ENCODE measurements at places on chromosomes 12 and 14.

DNA sequence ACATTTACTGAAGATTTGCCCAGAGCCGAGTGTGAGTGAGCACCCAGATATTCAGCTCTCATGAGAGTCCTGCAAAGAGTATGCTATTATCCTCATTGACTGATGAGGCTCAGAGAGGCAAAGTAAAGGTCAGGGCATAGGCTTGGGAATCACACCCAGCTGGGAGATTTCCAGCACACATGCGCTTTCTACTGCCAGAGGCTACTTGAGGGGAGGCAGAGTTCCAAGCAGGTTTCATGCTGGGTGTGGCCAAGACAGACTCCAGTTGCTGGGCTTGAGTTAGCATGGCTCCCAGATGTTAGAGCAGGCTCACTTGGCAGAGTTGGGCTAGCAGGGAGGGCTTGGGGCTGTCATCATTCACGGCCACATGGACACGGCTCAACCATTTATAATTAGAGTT, 14.4 kb upstream of the FAM181A start:
- DNase-seq: no peak

DNA sequence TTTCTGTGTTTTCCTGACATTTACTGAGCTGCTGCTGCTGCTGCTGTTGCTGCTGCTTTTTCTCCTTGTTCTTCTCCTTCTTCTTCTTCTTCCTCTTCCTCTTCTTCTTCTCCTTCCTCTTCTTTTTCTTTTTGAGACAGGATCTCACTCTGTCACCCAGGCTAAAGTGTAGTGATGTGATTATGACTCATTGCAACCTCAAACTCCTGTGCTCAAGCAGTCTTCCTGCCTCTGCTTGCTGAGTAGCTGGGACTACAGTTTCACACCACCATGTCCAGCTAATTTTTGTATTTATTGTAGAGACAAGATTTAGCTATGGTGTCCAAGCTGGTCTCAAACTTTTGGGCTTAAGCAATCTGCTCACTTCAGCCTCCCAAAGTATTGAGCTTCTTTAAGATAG, 95.8 kb downstream of the TMTC3 start:
- no peak for DNase-seq

DNA sequence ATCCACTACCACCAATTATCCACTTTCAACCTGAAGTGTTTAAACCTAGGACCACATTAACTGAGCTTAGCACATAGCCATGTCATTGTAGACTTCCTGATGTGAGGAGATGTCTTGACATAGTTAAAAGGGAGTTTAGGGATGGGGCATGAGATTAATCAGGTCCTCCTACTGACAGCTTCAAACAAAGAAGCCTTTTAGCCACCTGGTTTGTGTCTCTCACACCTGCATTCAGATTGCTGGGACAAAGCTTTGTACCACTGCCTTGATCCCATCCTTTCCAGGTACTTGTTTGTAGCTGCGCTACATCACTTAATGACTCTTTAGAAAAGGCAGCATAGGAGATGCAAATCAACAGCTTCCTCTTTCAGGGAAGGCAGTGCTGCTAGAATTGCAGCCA, 340.7 kb upstream of the DDHD1 start:
- DNase-seq: no peak

DNA sequence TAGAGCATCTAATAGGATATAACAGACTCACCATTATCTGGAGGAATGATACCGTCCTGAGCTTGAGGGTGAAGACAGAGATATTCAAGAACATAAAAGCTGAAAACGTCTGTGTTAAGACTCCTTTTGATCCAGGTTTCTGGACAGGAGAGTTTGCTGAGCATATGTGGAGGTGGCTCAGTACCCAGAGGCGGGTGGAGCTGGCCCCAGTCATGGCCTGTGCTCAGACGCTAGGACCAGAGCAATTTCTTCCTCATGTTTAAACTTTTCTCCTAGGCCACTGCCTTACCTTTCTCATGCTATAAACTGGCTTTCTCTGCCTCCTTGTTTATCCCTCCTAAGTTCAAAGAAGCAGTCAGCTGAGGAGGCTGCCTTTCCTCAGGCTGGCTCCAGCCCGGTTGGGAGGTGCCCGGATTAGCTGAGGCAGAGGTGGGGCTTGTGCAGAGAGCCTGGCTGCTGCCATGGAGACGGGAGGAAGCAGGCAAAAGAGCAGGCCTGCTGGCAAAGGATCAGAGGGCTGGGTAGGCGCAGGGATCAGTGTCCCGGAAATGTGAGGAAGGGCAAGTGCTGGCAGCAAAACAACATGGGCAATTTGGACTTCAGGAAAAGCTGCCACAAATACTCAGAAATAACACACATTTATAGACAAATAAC, 13.7 kb downstream of the COA8 start:
- peak; percentile 96 for DNase-seq

DNA sequence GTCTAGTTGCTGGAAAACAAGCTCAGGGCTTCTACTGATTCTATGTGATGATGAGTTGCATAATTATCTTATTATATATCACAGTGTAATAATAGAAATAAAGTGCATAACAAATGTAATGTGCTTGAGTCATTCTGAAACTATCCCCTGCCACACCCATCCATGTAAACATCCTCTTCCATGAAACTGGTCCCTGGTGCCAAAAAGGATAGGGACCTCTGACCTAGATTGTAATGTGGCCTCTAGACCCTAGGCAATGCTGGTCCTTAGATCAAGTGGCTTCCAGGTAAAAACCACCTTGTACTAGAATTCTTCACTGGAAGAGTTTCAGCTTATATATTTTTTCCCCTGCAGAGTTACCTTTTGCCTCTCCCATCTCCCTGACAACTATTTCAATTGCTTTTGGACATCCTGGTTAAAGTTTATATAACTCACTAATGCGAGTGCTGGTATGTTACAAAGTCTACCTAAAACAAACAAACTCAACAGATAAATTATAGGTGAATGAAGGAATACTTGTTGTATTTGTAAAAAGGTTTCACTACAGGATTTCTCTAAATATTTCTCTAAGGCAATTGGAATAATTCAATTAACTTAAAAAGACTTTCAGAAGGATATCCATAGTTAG, 462.5 kb downstream of the NAV3 start:
- no peak for DNase-seq

GRCh38 chr14:105878125-105878524, 351.7 kb downstream of the TMEM121 start:
- peak; percentile 52 for DNase-seq

DNA sequence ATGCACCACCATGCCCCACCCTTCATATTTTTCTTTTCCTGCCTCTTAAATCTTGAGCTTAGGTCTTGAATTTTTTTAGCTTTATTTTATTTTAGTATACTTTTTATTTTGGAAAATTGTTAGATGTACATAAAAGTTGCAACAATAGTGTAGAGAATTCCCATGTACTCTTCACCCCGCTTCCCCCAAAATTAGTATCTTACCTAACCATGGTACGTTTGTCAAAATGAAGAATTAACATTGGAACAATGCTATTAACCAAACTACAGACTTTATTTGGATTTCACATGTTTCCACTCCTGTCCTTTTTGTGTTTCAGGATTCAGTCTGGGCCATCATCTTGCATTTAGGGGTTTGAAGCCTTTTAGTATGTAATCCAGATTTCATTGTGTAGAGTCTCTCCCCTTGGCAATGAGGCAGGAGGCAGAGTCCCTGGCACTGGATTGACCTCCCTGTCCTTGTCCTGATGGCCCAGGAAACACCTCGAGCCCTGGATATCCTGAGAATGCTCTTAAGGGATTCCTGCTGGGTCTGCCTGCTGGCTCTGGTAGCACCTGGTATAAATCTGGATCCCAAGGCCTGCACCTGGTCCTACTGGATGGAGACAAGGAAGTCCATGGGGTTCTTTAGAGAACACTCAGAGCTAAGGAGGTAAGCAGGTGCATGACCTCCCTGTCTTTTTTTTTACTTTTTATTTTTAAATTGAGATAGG, 19.9 kb upstream of the CTDSP2 start:
- DNase-seq: no peak

DNA sequence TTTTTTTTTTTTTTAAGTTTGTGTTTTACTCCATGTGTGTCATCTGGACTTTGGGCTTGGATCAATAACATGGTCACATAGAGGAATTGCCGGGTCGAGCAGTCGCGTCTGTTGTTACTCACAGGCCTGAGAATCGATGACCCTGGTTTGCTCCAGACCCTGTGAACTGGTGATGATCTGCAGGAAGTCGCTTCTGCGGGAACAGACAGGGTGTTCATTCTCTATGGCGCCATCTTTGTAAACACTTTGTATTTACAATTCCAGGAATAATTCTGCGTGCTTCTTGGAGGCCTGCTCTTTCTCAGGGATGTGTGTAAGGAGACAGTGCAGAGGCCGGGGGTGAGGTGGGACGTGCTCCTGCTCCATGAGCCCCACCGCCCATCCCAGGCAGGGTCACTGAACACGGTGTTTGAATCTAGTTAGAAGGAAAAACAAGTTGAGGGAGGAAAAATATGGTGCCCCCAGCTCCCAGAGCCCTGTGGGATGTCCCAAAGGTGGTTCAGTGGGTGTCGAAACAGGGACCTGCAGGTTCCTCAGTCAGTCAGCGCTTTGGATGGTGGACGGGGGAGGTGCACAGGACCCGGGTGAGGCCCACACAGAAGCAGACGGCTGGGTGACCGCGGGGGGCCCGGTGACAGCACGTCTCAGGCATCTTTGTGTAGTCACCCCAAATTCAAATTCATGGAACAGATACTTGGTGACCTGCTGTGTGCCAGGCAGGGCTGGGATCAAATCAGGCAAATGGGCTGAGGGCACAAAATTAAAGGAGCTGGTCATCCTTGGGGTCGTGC, 58.8 kb downstream of the ADGRD1 start:
- DNase-seq: peak; percentile 34

- DNase-seq: no peak
Observed at GRCh38 chr14:81584495-81584894, 50.8 kb upstream of the SEL1L start.

DNA sequence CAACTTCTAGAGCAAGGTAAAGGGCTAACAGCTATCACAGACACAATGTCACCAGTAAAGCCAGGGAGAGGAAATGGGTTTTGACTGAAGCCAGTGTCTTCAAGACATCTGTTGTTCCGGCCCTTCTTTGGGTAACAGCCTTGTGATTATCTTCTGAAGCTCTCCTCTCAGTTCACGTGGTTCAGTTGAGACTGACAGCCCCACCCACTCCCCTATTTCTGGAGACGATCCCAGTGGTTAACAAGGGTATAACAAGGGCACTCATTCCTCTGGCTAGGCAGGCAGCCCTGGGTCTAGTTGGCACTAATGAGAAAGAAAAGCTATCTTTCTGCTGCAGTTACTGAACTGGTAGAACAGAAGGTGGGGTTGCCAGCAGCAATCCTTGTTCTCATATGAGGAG, 6.9 kb downstream of the GNPTAB start:
- DNase-seq: no peak

DNA sequence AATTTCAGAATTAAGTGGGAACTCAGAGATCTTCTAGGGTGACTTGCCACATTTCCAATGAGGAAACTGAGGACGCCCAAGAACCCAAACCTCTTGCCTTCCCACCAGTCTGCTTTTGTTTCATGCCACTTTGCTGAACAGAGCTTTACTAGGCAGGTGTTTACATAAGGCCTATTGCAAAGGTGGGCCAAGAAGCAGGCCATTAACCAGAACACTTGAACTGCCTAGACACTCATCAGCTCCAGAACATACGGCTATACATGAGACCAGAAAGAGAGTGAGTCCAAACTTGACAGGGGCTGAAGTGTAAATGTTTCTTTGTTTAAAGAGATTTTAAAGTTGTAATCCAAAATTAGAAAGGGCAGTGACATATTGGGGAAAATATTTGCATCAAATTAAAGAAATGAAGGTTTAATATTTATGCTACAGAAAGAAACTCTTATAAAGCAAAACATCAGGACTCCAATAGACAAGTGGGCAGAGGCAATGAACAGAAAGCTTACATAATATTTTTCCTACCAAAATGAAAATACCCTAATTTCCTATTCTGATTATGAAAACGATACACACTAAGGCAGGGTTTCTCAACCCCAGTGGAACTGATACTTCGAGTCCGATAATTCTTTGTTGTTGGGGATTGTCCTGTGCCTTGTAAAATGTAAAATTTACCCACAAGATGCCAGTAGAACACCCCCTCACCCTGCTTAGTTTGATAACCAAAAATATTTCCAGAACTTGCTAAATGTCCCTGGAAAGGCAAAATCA, 11.7 kb downstream of the BATF start:
- DNase-seq: no peak

- DNase-seq: no peak
Observed at GRCh38 chr12:122167356-122167925, 6.6 kb downstream of the IL31 start.

DNA sequence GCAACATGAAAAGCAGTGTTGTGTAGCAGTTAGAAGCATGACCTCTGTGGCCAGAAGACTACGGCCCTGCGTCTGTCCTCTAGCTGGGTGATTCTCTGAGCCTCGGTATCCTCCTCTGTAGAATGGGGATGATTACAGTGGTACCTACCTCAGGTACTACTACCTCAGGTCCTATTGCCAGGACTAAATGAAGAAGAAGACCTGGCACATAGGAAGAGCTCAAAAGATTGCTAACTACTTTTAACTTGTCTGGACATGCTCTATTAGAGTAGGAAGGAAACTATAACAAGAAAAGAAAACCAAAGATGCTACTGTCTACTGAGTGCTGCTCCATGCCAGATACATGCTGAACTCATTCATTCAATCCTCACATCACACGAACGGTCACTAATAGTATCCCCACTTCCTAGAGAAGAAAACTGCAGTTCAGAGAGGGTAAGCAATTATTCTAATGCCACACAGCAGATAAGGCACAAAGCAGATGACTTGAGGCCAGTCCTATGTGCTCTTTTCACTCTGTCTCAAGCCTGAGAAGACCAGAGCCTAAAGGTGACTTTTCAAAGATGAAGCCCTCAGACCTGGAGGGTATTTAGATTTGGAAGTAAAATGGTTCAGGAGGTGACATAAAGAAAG, 108.1 kb upstream of the HIF1A start:
- DNase-seq: no peak

GRCh38 chr12:12845794-12846243, 32.7 kb downstream of the DDX47 start:
- DNase-seq: no peak

DNA sequence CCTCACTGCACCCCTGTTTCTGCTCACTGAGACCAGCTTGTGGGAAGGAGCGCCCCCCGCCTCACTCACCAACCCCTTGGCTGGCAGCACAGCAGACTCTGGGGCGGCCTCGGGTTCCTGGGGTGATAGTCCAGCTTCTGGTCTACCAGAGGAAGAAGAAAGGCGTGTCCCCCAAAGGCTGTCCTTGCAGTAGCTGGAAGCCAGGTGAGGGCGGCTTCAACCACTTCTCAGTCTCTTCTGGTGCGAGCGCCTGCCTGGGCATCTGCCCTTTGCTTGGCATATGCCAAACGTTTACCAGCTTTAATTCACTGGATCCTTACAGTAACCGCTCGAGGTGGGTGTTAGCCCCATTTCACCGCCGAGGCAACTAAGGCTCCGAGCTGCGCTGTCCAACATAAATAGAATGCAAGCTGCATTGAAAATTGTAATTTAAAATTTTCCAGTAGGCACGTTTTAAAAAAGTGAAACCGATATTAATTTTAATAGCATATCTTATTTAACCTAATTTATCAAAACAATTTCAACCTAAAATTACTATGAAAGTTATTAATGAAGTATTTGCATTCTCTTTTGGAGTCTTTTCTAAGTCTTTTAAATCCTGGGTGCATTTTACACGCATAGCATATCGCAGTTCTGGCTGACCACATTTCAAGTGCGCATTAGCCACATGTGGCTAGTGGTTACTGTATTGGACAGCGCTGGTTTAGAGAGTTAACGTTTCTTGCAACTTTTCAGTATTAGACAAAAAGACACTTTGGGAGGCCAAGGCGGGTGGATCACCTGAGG, 872 bp downstream of the FAM177A1 start:
- DNase-seq: peak; percentile 78
